ENCODE measurements at places on chromosomes 6 and 20. TPM values are rescaled to one million over a fixed set of nuclear protein-coding genes. Genes with fewer than 3 reads are reported as not detected.
A peak's percentile ranks its signal among the peaks of the same experiment; 100 is the strongest.

DNA sequence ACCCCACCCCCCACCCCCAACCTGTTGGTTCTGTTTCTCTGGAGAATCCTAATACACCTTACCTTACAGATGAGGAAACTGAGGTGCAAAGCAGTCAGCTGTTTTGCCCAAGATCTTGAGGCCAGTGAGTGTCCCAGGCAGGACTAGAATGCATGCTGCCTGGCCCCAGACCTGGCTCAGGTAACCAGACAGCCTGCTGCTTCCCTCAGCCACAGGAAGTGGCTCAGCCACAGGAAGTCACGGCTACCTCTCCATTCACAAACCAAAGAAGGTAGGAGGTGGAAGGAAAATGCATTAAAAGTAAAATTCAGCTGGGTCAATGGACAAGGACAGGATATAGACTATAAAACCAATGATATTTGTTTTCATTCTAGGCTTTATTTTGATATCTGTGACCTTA, 517.6 kb downstream of the CD83 start:
- no peak for DNase-seq

- no peak for DNase-seq
Measured at GRCh38 chr20:15834857-15835256, 738.4 kb downstream of the KIF16B start.

- DNase-seq = no peak
Measured at GRCh38 chr20:63588641-63589041, 14.6 kb upstream of the HELZ2 start.

DNA sequence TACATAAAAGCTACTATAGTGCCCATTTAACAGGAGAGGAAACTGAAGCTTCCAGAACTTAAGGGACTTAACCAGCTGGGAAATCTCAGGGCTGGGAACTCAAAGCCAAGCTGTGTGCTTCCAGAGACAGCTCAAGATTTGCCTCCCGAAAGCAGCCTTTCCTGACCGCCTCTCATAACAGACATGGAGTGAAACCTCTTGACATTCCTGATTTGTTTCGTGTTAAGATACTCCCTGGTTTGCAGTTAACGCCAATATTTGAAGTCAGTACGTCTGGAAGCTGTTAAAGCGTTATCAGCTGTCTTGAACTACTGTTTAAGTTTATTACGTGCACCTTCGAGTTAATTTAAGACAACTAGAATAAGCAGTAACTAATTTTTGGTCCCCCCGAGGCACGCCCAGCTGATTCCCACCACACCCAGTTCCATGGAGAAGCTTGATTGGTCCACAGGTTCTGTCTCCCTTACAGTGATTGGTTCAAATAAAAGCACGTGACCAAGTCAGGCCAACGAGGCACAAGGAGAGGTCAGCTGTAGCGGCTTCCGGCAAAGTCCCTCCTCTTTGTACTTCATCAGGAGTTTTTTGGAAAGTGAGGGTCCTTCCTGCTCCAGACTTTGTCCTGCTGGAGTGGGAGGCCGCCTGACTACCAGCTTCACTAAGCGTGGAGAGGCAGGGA, 8.9 kb upstream of the TCP11 start:
- DNase-seq = no peak

DNA sequence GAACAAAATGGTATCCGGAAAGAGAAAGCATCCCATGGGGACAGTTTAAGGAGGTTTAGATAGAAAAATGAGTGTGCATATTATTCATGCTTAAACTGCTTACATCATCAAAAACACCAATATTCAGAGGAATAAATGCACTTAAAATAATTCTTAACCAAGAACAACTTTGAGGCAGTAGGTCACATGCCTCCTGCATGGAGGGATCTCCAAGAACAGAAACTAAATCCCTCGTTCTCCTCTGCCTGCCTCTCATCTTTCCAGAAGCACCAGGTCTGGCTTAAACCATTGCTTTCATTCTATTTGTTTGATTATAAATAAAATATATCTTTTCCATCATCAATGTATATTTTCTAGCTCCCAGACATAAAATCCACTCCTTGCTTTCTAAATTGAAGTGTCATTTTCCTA, 103.5 kb upstream of the QKI start:
- DNase-seq = no peak

DNA sequence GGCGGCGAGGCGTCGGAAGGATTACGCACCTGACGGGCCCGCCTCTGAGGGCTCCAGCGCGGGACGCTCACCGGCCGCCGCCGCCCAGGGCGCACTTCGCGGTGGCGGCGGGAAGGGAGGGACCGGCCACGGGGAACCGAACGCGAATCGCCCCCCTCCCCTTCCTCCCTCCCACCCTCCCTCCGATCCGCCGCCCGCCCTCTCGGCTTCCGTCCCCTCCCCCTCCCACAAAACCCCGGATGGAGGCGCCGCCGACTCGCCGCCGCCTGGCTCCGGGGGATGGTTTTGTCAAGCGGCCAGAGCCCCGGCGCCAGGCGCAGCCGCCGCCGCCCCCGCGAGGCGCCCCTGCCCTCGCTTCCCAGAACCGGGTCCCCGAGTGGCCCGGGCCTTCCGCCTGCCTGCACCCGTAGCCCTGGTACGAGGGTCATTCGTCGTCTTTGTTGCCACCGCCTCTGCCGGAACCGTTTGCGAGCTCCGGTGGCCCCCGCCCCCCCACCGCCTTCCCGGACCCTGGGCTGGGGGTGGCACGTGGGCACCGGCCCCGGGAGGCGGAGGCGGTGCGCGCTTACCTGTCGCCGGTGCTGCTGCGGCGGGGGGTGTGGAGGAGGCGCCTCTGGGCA, 398 bp downstream of the ZBTB2 start:
- peak; percentile 90 for DNase-seq

- DNase-seq = no peak
Measured at GRCh38 chr6:142952614-142953013, 7.6 kb upstream of the HIVEP2 start.

- no peak for DNase-seq
Measured at GRCh38 chr6:158353883-158354877, 41.9 kb downstream of the TULP4 start.

Gene SPATA25
- 4.3 TPM for total RNA-seq

DNA sequence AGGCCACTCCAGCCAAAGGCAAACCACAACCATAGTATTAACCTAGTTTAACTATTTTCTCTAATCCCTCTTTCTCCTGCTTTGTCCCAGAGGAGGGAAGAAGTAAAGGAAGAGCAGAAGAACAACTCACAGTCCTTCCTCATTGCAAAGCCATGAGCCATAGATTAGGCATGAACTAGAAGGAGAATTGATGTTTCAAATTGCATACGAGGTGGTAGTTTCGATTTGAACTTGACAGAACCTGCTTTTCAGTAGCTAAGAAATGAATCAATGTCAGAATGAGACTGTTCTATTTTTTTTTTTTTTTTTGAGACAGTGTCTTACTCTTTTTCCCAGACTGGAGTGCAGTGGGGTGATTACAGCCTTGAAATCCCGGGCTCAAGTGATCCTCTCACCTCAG, 48.3 kb downstream of the PROKR2 start:
- no peak for DNase-seq

Gene TINAG
- not detected for total RNA-seq

DNA sequence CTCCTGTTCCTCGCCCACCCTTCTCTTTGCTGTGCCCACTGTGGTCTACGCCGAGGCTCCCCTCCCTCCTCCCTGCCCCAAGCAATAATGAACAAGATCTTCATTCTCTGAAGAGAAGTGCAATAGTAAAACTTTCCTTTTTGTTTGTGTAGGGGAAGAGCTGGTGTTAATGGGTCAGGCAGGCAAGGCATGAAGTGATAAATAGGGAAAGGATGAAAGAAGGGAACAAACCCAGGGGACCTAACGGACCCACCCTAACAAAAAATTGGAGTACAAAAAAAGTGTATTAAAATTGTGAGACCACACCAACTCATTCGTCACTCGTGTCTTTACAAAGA, 66.9 kb downstream of the ZBTB2 start:
- DNase-seq = no peak

GRCh38 chr20:22675341-22675740, 91.0 kb upstream of the FOXA2 start:
- DNase-seq = no peak

Measured in sigmoid colon (tissue), 7 donors.